ENCODE measurements at places on chromosomes 3 and 15.

- no peak for DNase-seq
Measured at GRCh38 chr15:50633653-50634052, 52.9 kb downstream of the TRPM7 start.

- no peak for DNase-seq
Measured at GRCh38 chr3:165749821-165750220, 87.4 kb downstream of the BCHE start.

GRCh38 chr3:111519178-111519855, 22.7 kb upstream of the CD96 start:
- no peak for DNase-seq

GRCh38 chr3:195774917-195775316, 36.8 kb downstream of the MUC4 start:
- DNase-seq = no peak

DNA sequence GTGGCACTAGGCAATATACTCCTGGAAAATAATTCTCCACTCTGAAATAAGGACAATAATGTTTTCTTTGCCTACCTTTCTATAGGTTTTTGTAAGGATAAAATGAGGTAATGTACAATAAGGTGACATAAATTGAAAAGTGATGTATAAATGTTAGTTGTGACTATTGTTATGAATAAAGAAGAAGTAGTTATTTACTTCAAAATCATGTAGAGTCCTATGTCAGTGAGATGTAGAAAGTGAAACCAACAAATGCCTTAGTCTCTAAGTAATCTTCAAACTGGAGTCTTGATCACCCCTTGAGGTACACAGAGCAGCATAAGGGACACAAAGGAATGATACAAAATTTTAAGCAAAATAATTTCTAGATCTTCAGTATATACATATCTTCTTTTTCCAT, 60.3 kb upstream of the TP63 start:
- no peak for DNase-seq

DNA sequence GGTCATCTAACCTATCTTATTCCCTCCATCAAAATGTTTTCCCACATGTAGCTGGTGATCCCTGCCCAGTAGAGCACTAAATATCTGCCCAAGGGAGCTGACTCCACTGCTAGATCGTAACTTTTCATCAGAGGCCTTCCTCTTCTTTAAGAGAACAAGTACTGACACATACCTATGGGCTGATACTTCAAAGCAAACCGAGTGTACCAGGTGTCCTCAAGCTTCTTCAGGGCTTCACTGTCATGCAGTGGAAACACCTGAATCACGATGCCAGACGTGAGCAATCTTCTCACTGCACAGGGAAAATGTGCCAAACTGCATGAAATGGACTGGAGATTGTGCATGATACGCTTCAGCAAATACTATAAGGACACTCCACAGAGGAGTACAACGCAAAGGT, 41.6 kb downstream of the ANO10 start:
- DNase-seq = no peak

GRCh38 chr15:22930782-22931484, 49.2 kb downstream of the CYFIP1 start:
- DNase-seq = no peak

DNA sequence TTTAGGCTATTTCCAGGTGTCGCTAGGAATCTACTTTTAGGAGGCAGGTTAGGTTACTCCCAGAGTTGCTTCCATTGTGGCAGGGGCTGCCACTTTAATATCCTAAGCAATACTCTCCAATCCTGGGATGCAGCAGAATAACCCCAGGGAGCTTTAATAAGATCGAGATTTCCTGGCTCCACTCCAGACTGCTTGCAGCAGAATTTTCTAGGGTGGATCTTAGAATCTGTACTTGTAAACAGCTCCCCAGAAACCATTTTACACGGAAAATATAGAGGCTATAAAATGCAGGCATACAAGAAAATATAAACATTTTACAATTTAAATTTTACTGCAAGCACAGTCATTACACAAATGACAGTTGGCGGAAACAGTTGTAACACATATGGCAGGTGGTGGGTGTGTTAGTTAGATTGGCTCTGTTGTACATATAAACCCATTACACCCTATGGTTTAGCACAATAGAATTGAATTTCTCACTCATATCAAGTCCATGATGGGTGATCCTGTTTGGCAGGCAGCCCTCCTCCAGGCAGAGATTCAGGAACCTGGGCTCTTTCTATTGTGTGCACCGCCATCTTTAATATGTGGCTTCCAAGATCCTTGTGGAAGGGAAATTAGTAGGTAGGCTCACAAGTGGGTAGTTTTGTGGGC, 35.0 kb upstream of the TNFAIP8L3 start:
- peak; percentile 96 for DNase-seq

GRCh38 chr3:188947401-188948280, 224.1 kb upstream of the TPRG1 start:
- peak; percentile 98 for DNase-seq

DNA sequence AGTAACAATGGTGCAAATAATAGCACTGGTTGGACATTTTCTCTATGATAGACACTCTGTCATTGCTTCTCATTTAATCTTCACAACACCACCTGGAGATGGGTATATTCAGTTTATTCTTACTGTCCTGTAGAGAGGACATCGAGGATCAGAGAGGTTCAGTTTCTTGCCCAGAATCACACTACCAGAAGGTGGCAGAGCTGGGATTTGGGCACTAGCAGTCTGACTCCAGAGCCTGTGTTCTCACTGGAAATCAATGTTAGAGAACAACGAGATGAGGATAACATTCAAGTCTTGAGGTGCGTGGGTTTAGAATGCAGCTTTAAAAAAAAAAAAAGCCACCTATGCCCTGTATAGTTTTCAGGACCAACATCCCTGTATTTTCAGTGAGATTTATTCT, 127.8 kb downstream of the SYNPR start:
- DNase-seq = no peak

DNA sequence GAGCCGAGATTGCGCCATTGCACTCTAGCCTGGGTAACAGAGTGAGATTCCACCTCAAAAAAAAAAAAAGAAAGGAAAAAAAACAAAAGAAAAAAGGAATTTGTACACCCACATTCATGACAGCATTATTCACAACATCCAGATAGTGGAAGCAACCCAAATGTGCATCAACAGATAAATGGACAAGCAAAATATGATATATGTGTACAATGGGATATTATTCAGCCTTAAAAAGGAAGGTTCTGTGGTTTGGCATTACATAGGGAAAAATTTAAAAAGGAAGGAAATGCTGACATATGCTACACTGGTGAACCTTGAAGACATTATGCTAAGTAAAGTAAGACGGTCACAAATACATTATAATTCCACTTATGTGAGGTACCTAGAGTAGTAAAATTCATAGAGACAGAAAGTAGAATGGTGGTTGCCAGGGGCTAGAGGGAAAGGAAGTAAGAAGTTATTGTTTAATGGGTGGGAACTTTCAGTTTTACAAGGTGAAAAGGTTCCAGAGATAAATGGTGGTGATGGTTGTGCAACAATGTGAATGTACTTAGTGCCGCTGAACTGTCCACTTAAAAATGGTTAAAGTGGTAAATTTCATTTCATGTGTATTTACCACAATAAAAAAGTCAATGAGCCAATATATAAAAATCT, 118.5 kb downstream of the MYLK start:
- DNase-seq = no peak

DNA sequence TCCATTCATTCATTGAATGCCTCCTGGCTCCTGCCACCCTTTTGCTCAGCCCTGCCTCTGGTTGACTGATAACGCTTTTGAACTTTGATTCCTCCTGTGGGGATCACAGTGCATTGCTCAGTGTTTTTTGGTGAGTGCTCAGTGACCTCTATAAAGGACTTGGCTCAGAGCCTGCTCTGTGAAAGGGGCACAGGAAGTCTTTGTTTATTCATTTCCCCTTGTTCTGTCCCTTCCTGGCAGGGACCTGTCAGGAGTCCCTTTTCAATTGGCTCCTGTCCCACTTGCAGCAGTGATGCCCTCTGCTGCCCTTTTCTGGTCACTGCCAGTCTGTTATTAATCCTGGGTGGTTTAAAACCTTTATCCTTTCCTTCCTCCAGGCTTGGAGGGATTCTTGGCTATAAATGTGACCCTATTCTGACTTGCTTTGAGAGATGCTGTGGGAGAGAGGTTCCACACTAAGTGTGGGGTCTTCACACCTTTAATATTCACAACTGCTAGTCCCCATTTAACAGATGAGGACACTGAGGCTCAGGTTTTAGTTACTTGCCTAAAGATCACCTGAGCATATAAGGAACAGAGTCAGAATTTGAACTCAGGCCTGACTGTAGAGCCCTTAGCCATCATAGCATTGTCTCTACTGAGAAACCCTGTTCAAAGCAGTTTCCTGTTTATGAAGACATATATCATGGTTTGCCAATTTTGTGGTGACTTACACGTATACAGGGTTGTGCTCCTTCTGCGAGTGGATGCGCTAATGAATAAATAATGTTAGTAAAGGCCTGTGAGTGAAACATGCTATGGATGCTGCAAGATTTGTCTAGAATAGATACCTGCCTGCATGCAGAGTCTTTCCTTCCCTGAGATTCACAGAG, 23.2 kb upstream of the TATDN2 start:
- DNase-seq = peak; percentile 51

DNA sequence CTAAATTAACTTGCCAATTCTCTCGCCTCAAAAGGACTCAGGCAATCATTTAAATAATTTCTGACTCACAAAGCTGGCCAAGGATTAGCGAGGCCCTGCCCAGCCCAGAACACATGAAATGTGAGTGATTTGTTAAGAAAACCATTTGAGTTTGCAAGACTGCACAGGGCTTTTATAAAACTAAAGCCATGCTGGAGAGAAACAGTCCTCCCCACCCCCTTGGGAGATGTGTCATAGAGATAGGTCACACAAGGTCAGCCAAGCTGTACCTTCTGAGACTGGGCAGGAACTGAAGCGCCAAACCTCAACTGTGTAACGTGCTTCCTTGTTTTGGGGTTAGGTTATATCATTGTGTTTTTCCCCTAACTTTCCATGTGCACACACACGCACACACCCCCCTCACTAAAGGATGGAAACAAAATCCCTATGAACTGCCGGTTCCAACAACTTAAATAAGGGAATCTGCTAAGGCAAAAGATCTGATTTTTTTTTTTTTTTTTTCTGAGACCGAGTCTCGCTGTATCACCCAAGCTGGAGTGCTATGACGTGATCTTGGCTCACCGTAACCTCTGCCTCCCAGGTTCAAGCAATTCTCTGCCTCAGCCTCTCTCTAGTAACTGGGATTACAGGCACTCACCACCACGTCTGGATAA, 8.1 kb downstream of the SPATA12 start:
- no peak for DNase-seq

GRCh38 chr3:121835465-121835801, 424 bp downstream of the EAF2 start:
- DNase-seq = no peak

DNA sequence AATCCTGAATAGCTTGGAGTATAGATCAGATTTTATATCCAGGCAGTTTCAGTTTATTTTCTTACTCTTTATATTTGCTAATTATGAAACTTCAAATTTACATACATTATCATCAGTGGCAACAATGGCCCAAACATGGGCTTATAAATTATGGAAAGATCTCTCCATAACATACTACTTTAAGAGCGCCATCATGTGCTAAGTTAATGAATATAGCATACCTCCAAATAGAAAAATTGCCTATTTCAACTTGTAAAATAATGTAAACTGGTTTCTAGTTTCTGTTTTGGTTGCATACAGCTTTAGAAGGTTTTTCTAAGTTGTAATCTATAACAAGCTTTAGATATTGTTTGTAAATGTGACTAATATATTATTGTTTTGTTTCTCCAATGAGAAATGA, 531.3 kb upstream of the UBE2E2 start:
- DNase-seq = no peak
